ENCODE measurements at places on chromosomes 3 and 15. TPM values are rescaled to one million over a fixed set of nuclear protein-coding genes. Genes with fewer than 3 reads are reported as not detected.

- DNase-seq, result no peak
Measured at GRCh38 chr3:31625358-31625757, 92.6 kb downstream of the STT3B start.

DNA sequence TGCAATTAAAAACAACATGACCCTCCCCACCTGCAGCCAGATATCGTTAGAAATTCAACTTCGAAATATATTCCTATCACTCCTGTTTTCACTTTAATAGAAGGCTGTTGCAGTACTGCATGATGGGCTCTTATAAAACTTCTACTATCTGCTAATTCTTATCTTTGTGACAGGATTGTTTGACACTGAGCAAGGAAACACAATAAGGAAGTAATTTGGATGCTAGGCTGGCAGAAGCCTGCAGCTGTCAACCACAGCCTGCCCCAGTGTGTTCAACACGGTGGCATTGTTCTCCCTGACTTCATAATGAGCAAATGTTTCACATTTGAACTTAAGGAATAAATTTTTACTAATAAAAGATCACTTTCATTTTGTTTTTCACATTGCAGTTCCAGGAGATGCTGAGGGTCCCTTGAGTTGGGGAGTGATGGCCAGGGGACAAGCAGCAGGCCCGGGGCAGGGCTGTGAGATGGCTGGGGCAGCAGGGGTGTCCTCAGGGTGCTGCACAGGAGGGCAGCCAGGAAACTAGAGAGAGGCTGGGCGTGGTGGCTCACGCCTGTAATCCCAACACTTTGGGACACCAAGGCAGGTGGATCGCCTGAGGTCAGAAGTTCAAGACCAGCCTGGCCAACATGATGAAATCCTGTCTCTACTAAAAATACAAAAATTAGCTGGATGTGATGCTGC lies 64.8 kb upstream of the SEC61A1 start:
- DNase-seq, result no peak

Gene NANOGP8
- not detected for total RNA-seq

Gene PLA1A
- 1.7 TPM for total RNA-seq

Measured in vagina (tissue), 2 donors.